ENCODE measurements at places on chromosomes 3 and 15.

DNA sequence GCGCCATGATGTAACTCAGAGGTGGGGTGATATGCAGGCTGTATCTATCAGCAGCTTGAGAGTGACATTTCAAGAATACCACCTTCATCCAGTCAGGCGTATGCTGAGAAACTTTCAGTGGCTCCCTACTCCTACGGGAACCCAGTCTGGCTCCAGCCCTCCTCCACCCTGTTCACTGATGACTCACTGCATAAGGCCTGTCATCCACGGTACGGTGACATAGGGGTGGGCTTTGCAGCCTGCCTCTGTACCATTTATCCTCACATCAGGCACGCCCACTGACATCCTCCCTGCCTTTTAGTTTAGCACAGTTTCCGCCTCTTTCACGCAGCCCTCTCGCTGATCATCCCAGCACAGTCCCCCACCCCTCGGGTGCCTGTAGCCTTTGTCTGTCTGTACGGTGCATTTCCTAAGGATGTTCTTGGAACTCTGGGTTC, 11.7 kb downstream of the PXYLP1 start:
- DNase-seq = no peak

DNA sequence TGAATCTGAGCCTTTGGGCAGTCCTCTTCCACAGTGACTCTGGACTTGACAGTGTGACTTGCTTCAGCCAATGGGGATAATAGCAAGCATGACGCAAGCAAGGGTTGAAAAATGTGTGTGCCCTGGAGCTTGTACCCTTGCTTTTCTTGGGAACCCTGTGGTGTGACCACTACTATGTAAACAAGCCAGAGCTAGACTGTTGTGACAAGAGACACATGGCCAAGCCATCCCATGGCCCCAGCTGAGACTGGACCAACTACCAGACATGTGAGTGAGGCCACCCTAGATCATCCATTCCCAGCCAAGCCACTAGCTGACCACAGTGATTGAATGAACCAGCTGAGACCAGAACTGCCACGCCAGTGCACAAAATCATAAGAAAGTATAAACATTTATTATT, 11.8 kb downstream of the MYO1E start:
- DNase-seq = no peak

DNA sequence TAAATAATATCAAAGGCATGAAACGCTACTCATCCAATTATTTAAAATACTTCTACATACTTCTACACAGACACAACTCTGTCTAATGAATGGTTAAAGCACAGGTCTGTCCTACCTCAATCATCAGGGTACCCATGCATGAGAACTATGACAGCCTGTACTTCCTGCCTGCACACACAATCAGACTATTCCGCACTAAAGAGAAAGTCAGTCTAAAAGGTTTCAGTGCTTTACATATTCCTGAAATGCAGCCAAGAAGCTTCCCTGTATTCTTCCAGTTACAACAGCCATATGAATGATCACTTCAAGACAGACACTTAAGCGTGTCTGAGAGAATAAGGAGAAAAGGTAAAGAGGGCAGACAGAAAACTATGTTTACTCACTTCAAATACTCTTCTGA, 58.8 kb downstream of the TUBGCP4 start:
- DNase-seq = peak; percentile 38

GRCh38 chr3:28386049-28386448, 37.4 kb upstream of the AZI2 start:
- DNase-seq = no peak

GRCh38 chr15:78619022-78619950, 1.5 kb downstream of the CHRNA3 start:
- no peak for DNase-seq

- no peak for DNase-seq
These were observed 44.1 kb downstream of the RETNLB start for GRCh38 chr3:108713009-108713516.

DNA sequence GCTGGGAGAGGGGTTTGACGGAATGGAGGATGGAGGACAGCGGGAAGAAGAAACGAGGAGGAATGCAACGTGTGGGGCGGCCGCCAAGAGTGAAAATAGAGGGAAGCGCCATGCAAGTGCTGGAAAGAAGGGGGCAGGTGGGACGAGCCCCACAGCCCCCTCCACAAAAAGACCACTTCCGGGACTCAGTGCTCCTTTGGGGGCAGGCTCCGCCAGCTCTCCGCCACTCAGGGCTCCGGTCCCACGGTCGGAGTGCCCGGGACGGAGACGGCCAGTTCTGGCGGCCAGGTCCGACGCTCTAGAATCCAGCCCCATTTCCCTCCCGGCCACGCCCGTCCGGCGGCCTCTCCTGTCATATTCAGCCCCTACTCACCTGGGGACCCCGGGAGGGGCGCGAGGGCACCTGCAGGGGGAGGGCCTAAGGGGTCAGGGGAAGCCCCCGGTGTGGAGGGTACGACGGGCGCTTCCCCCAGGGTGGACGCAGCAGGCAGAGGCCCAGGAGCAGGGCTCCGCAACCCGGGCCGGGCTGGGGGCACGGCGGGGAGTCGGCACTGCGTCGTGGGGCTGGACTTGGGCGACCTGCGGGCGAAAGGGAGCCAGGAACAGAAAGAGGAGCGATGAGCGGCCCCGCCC, 25.5 kb upstream of the CSPG4 start:
- no peak for DNase-seq

DNA sequence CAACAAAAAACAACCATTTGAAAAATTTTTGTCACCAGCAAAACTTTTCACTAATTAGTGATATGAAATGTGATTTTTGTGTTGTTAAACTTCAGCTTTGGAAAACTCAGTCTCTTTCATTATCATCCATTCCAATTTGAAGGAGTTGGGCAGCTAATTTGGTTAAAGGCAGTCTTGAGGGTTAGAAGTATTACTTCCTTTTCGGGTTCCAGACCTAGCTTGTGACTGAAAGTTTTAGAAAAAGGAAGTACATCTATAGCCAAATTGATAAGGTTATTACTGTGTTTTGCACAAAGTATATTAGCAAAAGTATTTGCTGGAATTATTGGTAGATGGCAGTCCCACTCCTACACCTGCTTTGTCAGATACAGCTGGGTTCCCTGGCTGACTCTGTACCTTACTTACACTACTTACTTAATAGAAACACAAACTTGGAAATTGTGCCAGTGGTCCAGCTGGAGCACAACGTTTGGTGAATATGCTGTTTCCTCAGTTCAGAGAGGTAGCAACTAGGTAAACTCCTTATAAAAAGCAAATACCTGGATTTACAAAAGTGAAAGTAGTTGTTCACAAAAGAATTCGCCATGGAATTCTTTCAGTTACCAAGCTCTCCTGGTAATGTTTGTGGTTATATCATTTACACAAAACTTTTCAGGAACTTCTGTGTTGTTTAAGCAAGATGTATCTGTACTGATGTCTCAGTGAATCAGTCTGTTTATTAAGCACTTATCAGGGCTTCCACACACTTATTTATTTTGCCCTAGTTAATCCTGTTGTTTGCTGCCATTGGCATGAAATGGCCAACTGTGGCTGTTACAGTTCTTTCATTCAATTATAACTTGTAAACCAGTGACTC, 31.6 kb downstream of the TIPARP start:
- DNase-seq = no peak

DNA sequence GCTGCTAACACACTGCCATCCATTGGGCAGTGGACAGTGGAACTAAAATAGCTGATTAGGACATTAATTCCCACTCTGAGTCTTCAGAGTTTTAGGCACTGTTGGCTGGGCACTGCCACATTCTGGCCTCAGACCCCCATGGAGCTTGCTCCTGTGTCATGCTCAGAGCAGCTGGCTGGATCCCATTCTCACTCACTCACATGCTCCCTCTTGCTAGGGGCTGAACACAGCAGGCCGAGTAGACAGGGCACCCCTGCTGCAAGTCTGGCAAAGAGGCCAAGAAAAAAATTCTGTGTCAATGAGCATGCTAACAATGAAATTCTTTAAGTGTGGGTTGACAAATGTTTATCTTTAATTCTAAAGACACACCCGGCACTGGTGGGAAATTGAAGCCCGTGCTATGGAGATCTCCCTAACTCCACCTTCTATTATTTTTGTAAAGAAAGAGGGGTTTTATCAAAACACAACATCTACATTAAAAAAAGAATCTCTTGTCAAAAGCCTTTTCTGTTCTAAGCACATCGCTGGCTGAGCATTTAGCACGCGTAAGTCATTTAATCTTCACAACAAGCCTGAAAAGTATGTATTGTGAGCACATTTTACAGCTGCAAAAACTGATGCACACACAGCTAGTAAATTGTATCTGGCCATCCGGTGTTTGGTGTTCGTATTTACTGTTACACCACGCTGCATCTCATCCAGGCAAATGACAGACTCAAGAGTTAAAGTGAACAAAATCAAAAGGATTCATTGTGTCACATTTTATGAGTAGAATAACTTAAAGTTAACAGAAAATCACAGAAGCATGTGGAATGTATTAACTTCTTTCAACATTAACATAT, 362.1 kb downstream of the PLOD2 start:
- DNase-seq = no peak

- no peak for DNase-seq
These were observed 128.8 kb downstream of the MITF start for GRCh38 chr3:69867941-69868505.

GRCh38 chr15:75204340-75205063, 2.8 kb downstream of the C15orf39 start:
- no peak for DNase-seq

GRCh38 chr3:85360742-85361387, 402.1 kb downstream of the CADM2 start:
- DNase-seq = peak; percentile 67

- peak; percentile 51 for DNase-seq
These were observed 2.4 kb downstream of the ARHGEF3 start for GRCh38 chr3:56799251-56799882.

GRCh38 chr3:25449857-25450256, 21.8 kb downstream of the RARB start:
- no peak for DNase-seq
